ENCODE measurements at places on chromosomes 5 and 9.

GRCh38 chr9:15059003-15059402 is 148.8 kb upstream of the FREM1 start:
- DNase-seq = no peak

- DNase-seq = no peak
Observed at GRCh38 chr9:22279636-22280035, 167.0 kb upstream of the DMRTA1 start.

DNA sequence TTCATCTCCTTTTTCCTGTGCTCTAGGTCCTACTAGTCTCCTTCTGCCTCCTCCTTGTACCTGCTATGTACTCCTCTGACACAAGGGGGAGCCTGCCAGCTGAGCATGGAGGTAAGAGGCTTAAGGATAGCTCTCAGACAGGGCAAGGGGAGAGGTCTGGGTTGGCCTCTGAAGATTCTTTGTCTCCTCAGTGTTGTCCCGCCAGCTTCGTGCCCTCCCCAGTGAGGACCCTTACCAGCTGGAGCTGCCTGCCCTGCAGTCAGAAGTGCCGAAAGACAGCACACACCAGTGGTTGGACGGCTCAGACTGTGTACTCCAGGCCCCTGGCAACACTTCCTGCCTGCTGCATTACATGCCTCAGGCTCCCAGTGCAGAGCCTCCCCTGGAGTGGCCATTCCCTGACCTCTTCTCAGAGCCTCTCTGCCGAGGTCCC is 3.8 kb downstream of the CREB3 start:
- peak; percentile 79 for DNase-seq

DNA sequence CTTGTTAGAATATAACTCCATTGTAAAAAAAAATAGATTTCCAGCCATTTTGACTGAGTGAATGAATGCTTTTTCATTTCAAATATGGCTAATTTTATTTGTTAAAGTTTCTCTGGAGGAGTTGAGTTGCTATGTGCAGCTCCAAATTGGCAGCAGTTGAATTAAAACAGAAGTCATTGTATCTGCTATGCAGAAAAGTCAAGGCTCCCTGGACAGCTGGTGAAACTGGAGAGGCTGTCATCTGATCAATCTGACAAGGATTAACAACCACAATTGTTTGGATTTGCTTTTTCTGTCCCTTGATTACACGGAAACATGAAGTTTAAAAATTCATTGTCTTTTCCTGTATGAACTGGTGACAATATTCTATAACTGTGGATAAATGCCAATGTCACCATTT is 713.9 kb downstream of the EFNA5 start:
- no peak for DNase-seq

DNA sequence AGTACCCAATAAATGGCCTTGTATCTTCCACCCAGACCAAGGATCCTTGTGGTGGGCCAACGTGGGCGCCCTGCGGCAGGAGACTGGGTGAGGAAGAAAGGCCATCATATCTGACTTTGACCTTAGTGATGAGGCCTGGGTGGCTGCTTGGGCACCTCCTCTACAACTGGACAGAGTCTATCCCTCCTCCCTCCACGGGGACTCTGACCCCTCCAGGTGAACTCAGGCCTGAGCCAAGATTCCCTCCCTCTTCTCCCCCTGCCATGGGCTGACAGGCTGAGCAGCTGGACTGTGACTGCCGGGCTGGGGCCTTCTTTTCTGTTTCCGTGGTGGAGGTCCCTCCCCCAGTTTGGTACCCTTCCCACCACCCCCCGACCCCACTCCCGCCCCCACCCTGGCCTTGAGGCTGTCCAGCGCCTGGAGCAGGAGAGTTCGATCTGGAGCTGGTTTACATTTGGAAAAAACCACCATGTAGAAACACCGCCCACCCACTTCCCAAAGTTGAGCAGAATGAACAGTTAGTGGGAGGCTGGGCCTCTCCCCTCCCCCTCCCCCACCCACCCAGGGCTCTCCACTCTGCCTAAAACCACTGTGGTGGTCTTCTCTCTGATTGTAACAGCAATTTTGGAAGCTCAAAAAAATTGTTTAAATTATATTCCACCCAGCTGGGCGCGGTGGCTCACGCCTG is 1.2 kb upstream of the PHYHD1 start:
- no peak for DNase-seq

DNA sequence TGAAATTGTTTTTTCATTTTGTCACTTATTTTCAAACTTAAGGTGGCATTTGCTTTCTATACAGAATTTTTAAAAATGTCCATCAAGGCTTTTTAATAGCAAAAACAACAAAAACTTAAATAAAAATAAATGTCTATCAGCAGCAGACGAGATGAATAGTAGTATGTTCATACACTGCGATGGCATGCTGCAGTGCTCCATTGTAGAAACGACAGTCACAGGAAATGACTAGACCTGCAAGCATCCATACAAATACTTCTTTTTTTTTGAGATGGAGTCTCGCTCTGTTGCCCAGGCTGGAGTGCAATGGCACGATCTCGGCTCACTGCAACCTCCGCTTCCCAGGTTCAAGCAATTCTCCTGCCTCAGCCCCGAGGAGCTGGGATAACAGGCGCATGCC is 41.4 kb downstream of the COL23A1 start:
- no peak for DNase-seq

DNA sequence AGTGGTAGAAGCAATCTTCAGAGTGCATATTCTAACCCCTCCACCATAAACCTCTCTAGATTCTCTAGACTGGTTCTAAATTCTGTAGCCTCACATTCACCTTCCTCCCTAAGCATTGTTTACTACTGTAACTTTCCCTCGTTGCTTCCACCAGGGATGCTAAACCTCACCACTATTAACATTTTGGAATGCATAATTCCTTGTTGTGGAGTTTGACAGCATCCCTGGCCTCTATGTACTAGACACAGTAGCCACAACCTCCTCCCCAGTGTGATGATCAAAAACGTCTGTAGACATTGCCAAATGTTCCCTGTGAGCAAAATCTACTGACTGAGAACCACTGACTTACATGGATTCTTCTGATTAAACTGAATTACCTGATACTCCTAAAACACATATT is 18.6 kb downstream of the PAPPA start:
- DNase-seq = no peak

All from IMR-90 (cell line).